ENCODE measurements at places on chromosomes 1 and 21.

DNA sequence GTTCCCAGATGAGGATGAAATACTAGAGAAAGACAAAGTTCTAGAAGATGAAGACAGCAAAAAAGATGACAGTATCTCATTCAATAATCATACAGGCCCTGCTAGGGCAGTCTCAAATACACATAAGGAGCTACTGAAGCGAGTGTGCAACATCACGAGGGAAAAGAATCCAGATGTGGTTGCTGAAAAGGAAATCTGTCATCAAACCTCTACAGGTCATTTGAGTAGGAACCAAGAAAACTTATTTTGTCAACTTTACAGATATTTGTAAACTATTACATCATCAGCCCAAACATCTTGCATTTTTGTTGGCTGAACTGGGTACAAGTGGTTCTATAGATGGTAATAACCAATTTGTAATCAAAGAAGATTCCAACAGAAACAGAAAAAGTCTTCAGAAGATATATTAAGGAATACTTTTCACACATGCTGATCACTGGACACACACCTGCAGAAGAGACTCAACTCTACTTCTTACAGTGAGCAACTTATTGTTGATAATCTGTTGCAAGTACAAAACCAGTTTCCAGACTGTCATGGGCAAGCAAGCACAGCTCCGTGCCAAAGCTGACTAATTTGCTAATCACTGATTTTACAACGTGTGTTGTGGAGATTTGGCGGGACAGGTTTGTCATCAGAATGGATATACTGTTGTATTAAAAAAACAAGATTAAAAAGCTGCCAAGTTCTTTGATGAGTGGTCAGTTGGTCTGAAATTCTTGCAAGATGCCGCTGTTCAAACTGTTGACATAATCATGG, 42.1 kb downstream of the TRIM33 start:
- no peak for DNase-seq

DNA sequence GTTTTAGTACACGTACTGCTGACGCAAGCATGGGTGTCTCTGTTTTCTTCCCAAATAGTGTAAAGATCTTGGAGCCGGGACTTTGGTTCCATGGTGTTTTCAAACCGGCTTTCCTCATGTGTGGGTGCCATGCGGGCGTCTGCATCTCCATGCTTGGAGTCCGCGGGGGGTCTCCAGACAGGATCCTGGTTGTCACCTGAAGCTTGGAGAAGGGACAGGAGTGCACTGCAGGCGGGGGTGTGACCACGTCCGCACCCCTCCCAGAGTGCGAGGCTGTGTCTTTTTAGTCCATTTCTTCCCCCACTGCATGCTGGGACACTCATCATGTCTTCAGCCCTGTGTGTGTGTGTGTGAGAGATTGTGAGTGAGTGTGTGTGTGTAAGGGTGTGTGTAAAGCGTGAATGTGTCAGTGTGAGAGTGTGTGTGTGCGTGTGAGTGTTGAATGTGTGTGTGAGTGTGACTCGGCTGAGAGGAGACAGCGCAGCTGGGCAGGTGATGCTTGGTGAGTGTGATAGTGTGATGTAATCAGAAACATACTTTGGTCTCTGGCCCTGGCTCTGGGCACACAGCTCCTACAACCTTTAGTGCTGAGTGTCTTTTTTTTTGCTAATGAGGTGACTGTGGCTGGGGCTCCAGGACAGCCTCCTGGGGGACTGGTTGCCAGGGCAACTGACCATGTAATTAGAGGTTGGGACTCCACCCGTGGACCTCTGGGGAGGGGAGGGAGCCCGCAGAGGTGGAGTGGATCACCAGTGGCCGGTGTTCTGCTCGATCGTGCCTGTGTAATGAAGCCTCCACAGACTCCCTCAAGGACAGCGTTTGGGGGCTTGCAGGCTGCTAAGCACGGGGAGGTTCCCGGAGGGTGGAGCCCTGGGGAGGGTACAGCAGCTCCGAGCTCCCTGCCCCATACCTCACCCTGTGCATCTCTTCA, 55.1 kb downstream of the AGPAT3 start:
- DNase-seq: no peak

- no peak for DNase-seq
Measured at GRCh38 chr1:30887485-30888315, 20.9 kb downstream of the SDC3 start.

DNA sequence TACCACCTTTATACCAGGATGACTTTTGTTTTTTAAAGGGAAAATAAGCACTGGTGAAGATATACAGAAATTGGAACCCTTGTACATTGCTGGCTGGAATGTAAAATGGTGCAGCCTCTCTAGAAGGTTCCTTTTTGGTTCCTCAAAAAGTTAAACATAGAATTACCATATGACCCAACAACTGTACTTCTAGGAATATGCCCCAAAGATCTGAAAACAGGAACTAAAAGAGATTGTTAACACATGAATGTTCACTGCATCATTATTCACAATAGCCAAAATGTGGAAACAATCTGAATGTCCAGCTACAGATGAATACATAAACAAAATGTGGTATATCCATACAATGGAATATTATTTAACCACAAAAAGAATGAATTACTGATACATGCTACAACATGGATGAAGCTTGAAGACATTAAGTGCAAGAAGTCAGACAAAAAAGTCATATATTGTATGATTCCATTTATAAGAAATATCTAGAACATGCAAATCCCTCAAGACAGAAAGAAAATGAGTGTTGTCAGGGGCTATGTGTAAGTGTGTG, 84.9 kb upstream of the DMRTA2 start:
- no peak for DNase-seq

DNA sequence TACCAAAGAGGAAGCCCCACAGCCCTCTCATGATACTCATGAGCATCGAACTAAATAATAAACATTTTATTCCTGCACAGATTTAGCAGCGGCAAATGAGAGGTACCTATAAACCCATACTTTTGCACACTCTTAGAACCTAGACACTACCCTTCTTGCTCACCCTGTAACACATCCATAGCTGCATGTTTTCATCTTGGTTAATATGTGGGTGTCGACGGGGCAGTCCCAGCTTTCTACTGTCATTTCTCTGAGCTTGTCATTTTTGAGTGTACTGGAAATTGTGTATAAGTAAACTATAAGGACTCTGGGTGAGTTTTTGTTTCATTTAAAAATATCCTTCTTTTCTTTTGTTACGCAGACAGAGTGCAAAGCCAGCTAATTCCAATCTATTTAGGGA, 25.5 kb downstream of the OVGP1 start:
- DNase-seq: no peak

- no peak for DNase-seq
Measured at GRCh38 chr1:101653482-101653946, 343.2 kb downstream of the OLFM3 start.

- no peak for DNase-seq
Measured at GRCh38 chr1:108953452-108953851, 9.8 kb downstream of the CLCC1 start.

- DNase-seq: no peak
Measured at GRCh38 chr1:203328714-203329122, 22.2 kb downstream of the FMOD start.

- DNase-seq: no peak
Measured at GRCh38 chr1:31511848-31512615, 64.3 kb upstream of the TINAGL1 start.

- DNase-seq: no peak
Measured at GRCh38 chr1:22615886-22616285, 20.5 kb upstream of the C1QA start.

- DNase-seq: no peak
Measured at GRCh38 chr1:63611231-63611630, 18.0 kb downstream of the PGM1 start.

GRCh38 chr1:6923416-6923815, 138.2 kb downstream of the CAMTA1 start:
- no peak for DNase-seq

GRCh38 chr1:231147896-231148295, 14.0 kb upstream of the TRIM67 start:
- DNase-seq: no peak

GRCh38 chr1:71621785-71622184, 541.0 kb upstream of the ZRANB2 start:
- DNase-seq: no peak

GRCh38 chr1:75583282-75583681, 27.6 kb downstream of the SLC44A5 start:
- no peak for DNase-seq

DNA sequence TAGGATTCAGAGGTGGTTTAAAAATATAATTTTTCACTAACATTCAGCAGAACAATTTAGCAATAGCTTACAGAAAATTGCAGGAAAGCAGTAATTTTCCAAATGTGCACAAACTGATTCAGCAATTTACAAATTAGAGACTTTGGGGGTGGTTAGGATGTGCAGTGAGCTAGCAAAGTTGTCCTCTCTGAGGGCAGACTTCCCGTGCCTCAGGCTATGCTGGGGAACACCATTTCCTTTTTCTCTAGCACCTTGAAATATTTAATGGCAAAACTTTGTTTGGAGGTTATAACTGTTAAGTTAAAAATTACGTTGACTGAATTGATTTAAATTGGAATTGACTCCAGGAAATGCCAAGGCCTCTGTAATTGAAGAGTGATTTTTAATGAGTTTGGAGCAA, 258.9 kb downstream of the PTBP2 start:
- DNase-seq: no peak

DNA sequence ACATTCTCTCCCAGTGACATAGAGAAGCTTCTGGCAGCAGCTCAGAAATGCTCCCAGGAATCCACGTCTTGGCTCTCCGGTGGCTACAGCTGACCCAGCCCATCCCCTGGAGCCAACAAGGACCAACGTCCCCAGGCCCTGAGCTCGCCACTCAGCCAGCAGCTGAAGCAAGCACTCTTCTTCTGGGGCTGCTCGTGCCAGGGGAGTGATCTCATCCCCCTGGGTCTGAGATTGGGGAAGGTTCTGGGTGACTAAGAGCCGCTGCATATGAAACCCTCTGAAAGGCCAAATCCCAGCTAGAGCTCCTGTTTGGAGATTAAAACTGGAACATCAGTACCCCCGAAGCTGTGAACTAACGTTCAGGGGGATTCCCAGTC, 487.9 kb downstream of the NPHP4 start:
- DNase-seq: no peak

DNA sequence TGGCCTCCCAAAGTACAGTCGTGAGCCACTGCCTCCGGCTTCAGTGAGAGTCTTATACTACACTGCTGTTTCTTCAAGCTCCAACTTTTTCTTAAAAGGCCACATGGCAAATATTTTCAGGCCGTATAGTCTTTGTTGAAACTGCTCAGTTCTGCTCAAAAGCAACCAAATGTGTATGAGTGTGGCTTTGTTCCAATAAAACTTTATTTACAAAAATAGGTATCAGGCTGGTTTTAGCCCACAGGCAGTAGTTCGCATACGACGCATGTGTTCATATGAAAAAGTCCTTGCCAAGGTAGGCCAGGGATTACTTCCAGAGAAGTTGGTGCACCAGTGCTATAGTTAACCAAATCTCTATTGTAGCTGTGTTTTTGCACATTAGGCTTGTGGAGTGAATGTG, 6.2 kb downstream of the PLEKHM2 start:
- DNase-seq: no peak

DNA sequence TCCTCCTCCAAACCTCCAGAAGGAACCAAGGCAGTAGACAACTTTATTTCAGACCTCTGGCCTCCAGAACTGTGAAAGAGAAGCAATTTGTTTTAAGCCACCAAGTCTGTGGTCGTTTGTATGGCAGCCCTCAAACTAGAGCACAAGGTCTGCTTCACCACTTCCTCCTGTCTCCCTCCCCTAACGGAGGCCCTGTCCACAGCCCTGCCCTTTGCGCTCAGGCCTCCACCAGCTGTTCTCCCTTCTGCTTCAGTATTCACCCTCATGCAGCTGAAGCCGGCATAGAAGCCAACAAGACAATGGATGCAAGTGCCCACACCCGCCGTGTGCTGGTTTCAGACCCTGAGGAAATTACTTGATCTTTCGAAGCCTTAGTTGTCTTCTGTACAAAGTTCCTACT, 364.1 kb downstream of the HHAT start:
- no peak for DNase-seq

DNA sequence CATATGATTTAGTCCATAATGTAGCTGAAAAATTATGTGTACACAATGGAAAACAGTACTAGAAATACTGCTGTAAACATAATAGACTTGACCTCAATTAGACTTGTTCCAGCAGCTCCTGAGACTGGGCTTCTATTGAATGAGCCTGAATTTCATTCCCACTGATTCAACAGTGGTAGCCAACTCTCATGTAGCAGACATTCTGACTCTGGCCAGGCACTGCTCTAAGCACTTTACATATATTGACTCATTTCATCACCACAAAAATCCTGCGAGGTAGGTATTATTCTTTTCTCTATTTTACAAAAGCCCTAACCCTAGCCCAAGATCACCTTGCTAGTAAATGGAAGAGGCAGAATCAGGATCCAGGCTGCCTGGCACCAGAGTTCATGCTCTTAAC, 12.8 kb upstream of the CTSS start:
- DNase-seq: no peak

- no peak for DNase-seq
Measured at GRCh38 chr1:192566657-192567056, 8.9 kb upstream of the RGS1 start.

- no peak for DNase-seq
Measured at GRCh38 chr1:5856246-5856815, 135.9 kb downstream of the NPHP4 start.

DNA sequence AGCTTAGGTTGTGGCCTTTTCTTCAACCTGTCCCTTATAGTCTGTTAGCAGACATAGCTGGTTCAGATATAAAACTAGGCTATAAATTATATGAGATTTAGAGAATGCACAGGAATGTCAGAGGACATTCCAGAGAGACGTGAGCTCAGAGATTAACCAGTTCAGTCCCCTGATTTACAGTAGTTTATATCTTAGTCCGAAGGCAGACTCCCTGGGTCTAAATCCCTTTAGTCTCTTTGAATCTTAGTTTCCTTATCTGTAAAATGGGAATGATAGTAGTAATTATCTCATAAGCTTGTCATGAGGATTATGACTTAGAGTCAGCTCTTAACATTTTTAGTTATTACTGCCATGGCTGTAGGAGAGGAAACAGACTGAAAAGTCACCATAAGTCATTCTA, 45.5 kb upstream of the PLXNA2 start:
- DNase-seq: no peak

DNA sequence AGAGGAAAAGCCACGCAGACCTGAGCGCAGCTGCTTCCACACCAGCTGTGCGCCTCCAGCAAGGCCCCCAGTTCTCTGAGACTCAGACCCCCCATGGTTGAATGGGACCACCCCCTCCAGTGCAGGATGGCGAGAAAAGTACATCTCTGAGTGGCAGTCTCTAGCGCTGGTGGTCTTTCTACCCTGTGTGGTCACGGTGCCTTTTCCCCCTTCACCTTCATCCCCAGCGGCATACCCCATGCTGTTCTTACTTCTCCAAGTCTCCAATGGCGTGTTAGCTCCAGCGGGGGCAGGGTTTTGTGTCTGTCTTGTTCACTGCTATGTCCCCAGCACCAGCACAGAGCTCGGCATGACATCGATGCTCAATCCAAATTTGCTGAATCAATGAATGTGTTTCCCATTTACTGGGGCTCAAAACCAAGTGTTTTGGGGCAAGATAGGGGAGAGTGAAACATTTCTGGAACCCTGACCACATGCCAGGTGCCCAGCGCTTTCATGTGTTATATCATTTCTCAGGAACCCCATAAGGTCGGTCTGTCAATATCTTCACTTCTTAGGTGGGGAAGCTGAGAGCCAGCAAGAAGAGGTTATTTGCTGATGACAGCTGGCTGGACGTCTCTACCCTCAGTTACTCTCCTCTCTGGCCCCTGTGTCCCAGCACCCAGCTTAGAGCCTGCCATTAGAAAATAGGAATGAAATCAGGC, 959 bp upstream of the SDC3 start:
- no peak for DNase-seq

All from muscle of arm (tissue), 14 donors.